Activated naive CD8-positive, alpha-beta T cell treated with anti-CD3 and anti-CD28 coated beads, Interleukin-2, amount 50 U/mL, for 16 hours (primary cell): ENCODE measurements at places on chromosomes 5 and 9.

- no peak for DNase-seq
These were observed 1354.8 kb downstream of the PTPRD start for GRCh38 chr9:9257999-9258498.

DNA sequence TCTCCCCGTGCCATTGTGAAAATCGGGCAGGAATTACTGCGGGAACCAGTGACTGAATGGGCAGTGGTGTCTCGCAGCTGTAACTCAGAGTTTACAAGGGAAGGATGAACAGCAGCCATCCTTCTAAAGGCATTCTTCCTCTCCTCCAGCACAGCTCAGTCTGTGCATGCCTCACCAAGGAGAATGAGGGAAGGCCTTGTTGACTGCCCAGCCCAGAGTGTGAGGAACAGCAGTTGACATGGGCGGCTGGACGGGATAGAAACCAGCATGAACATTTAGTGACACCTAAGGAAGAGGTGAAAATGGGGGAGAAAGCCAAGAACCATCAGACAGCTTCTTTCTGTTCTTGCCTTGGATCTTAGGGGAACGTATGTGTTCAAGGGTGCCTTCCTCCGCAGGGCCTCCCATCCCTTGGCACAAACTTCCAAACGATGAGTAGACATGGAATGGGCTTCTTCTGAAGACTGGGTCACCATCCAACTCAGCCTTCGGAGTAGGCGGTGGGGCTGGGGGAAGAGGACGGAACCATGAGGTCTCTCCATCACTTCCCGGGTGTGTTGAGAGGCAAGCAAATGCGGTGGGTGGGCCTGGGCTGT, 887 bp upstream of the PDE8B start:
- DNase-seq = no peak

GRCh38 chr9:108544866-108545265, 310.9 kb downstream of the ACTL7B start:
- DNase-seq = no peak

DNA sequence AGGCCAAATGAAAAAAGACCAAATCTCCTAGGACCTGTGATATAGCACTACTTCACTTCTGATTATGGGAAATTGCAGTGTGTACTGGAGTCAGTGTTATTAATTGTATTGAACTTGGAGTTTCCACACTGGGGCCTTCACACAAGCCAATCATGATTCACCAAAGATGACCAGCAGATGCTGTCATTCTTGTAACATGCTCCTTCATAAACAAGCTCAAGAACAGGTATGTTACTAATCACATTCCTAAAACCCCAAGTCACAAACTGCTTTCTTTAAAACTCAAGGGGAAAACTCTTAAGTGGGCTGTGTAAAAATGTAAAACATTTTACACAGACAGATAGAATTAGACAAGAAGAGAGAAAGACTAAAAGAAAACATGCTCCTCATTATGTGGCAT, 5.6 kb downstream of the KLHL3 start:
- DNase-seq = no peak

- DNase-seq = no peak
These were observed 9.4 kb upstream of the CCL28 start for GRCh38 chr5:43421450-43422133.

GRCh38 chr5:160075073-160075472, 44.2 kb downstream of the PWWP2A start:
- no peak for DNase-seq

GRCh38 chr5:133284306-133284705, 232.5 kb downstream of the HSPA4 start:
- no peak for DNase-seq

DNA sequence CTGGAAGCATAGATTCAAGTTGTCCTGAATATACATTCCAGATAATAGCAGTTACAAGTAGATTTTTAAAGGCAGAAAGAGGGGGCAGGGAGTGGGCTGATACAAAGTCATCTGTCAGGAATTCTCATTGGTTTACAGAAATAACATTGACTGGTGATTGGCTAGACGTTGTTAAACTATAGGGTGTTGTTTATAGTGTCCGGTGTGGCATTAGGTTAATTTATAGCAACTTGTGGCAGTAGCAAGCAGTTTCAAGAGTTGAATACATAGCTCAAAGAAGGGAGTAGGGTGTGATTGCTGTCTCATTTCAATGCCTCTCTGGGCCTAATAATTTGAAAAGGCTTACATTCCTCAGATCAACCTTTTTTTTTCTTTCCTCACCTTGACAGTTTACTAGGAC, 10.7 kb upstream of the POC5 start:
- no peak for DNase-seq

DNA sequence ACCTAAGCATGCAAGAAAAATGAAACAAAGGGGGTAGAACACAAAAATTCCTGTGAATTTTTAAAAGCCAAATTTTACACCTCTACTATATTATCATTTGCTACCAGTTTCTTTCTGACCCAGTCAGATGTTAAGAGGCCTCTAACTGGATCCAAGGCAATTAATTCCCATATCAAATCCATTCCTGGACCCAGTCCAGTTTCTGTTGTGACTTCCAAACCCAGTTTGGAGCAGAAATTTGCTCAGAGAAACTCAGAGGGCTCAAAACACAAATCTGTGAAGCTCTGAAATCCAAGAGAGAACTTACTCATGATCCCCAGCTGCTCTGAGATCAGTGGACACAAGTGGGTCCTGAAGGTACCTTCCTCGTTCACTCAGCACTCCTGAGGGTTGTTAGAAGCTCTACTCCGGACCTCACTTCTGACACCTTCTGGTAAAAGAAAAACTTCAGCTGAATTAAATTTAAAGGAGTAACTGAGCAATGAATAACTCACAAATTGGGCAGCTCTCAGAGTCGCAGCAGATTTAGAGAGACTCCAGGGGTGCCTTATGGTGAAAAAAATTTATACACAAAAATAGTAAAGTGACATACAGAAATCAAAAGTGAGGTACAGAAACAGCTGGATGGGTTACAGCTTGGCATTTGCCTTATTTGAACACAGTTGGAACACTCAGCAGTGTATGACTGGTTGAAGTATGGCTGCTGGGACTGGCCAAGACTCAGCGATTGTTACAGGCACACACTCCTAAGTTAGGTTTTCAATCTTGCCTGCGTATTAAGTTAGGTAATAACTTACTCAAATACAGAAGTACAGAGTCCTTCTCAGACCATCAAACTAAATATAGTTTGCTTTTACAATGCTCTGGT, 32.4 kb downstream of the INSL4 start:
- no peak for DNase-seq

DNA sequence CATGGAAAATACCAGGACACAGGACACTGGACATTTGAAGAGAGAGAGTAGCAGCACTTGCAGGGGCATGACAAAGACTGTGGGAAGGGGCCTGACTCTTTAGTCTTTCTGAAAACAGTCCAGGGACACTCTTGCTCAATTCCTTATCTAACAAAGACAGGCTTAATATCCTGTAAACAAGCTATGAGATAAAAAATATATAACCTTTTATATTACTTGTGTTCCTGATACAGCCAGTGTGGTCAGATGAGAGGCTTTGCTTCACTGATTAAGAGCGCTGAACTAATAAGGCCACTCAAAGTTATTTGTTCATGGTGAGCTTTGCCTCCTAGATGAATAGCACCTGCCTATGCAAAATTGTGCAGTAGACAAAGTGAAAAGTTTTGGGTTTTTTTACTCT, 518.7 kb downstream of the LRRC70 start:
- no peak for DNase-seq

DNA sequence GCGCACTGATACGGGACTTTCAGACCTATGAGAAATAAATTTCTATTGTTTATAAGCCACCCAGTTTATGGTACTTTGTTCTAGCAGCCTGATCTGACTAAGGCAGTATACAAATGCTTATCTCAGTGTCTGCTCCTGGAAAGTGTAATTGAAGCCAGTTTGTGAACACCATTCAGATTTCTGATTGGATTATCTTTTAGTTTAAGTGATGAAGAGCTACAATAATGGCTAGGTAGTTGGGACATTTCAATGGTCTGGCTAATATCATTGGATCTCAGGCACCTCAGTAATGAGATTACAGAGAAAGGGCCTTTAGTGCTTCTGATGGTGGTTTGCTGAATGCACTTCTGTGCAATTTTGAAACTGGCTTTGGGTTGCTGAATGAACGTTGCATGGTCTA, 133.5 kb downstream of the PSAT1 start:
- no peak for DNase-seq

DNA sequence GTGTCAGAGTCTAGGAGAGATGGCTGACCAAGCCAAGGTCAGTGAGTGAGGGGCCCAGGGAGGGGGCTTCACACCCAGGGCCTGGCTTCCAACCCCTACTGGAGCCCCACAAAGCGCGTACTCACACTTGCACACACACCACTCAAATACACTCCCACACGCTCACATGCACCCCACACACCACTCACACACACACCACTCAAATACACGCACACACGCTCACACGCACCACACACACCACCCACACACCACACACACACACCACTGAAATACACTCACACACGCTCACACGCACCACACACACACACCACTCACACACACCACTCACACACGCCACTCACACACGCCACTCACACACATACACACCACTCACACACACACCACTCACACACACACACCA, 5.7 kb upstream of the ASB6 start:
- DNase-seq = no peak

GRCh38 chr9:134557331-134557730, 84.3 kb upstream of the COL5A1 start:
- no peak for DNase-seq

DNA sequence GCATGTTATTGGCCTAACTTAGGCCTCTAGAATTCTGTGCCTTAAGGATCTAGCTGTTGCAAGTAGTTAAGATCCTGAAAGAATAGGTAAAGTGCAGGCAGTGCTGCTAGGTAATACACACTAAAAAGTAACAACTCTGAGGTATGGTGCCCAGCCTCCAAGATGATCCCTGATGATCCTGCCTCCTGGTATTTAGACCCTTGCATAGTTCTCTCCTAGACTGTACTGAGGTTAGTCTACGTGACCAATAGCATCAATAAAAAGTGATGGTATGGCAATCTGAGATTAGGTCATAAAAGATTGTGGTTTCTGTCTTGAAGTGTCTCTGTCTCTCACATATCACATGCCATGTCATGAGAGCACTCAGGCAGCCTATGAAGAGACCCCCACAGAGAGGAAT, 9.2 kb downstream of the TSTD2 start:
- DNase-seq = no peak

DNA sequence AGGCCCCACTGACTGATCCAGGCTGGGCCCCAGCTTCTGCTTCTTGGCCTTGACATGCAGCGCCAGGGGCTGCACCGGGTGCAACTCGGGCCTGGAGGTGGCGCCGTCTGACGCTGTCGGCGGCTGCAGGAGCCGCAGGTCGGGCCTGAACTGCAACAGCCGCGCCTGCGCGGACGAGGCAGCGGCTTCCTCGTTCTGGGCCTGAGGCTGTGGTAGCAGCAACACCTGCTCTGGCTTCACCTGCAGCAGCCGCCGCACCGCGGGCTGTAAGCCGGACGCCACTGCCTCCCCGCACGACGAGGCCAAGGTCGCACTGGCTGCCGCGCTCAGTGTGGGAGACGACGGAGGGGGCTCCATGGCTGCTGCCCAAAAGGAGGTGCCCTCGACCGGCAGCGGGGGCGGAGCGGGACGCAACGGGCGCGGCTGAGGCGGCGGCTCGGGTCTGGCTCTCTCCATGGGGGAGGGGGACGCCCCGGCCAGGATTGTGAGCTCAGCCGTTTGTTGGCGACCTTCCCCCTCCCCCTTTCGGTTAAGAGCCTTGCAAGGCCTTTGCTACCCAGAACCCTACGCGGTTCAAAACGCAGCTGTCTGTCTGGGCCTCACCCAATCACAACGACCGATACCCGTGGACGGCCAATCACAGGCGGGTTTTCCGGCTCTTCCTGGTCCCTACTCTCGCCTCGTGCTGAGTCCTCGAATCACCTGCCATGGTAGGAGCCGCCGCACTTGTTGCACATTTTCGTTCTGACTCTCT, 438 bp downstream of the SOX30 start:
- peak; percentile 54 for DNase-seq

GRCh38 chr9:8651070-8651845, 851.7 kb upstream of the DMAC1 start:
- DNase-seq = no peak

DNA sequence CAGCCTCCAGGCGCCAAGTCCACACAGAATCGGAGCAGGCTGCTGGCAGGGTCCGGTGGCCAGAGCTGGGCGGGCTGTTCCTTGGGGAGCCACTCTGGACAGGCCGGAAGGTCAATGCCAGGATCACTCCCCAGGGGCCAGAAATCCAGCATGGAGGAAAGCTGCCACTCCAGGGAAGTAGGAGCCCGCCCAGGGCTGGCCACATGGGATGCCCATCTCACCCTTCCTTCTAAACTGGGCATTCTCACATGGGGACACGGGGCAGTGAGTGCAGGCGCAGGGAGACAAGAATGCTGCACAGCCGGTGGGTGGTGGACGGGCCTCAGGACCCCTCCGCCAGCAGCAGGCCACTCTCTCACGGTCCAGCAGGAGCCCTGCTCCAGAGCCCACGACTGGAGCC, 58.2 kb downstream of the ADAMTS2 start:
- DNase-seq = no peak

DNA sequence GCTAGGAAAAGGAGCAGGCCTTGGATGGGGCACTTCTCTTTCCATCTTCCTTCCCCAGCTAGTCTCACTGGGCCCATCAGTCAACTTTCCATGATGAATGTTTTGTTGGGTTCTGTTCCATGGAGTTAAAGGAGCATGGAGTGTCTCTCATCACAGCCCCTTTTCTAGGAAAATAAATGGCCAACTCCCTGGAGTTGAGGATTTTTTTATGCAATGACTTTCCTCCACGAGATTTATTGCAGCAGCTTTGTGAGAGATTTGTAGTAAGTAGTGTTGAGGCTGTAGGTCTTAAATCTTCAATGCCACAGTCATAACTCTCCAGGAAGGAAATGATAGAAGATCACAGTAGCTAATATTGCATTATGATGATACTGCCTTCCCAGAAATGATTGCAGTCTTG, 45.6 kb upstream of the SLC44A1 start:
- DNase-seq = no peak

DNA sequence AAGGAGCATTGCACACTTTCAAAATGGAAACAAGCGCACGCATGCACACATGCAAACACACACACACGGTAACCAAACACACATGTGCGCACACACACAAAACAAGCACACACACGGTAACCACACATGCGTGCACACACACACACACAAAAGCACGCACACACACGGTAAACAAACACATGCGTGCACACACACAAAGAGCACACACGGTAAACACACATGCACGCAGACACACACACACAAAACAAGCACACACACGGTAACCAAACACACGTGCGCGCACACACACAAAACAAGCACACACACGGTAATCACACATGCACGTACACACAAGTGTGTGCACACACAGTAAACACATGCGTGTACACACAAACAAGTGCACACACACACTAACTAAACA, 19.3 kb upstream of the SLC6A3 start:
- no peak for DNase-seq

- no peak for DNase-seq
These were observed 9.7 kb downstream of the ORM2 start for GRCh38 chr9:114339130-114339908.

DNA sequence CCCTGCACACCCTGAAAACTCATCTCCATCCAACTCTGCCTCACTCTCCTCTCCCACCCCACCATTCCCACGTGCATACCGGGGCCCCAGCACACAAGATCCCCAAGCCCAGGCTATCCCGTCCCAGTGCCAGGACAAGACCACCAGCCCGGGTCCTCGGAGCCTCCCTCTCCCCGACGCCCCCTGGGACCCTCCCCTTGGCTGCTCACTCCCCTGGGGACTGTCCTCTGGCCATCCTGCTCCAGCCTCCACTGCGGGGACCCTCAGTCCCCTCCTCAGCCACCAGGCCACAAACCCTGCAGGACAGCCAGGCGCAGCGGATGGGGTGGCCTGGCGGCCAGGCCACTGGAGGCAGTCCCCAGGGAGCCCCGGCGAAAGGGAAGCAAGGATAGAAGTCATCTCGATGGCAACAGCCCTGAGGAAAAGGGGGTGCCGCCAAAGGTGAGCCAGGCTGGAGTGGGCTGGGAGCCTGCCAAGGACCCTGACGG, 62.8 kb downstream of the C9orf50 start:
- DNase-seq = no peak
